HT1080 (cell line): ENCODE measurements at places on chromosomes 6 and 20.

DNA sequence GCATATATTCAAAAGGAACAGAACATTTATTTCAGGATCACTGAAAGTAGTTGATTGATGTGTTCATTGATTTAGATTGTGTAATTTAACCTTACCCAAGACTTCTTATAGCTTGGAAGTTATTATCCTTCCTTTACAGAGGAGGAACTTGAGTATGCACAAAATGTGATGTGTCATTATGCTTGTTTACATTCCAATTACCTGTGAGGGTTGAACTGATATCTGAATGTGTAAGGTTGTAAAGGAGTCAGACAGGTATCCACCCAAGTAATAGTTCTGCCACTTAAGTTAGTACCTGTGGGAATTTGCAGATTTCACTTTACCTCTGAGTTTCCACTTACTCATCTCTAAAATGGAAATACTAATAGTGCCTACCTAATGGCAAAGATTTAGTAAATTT is 668.2 kb downstream of the DOK5 start:
- DNase-seq, result no peak

DNA sequence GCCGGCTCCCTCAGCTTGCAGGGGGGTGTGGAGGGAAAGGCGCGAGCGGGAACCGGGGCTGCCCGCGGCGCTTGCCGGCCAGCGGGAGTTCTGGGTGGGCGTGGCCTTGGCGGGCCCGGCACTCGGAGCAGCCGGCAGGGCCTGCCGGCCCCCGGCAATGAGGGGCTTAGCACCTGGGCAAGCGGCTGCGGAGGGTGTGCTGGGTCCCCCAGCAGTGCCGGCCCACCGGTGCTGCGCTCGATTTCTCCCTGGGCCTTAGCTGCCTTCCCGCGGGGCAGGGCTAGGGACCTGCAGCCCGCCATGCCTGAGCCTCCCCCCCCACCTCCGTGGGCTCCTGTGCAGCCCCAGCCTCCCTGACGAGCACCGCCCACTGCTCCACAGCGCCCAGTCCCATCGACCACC is 514.5 kb upstream of the GJE1 start:
- DNase-seq, result no peak

GRCh38 chr20:17836303-17836861 is 132.2 kb downstream of the SNX5 start:
- DNase-seq, result no peak

- no peak for DNase-seq
Measured at GRCh38 chr6:46061497-46061896, 45.8 kb upstream of the CLIC5 start.

- DNase-seq, result no peak
Measured at GRCh38 chr6:124887872-124888580, 74.2 kb upstream of the RNF217 start.

GRCh38 chr6:87349896-87350295 is 5.3 kb downstream of the C6orf163 start:
- no peak for DNase-seq

DNA sequence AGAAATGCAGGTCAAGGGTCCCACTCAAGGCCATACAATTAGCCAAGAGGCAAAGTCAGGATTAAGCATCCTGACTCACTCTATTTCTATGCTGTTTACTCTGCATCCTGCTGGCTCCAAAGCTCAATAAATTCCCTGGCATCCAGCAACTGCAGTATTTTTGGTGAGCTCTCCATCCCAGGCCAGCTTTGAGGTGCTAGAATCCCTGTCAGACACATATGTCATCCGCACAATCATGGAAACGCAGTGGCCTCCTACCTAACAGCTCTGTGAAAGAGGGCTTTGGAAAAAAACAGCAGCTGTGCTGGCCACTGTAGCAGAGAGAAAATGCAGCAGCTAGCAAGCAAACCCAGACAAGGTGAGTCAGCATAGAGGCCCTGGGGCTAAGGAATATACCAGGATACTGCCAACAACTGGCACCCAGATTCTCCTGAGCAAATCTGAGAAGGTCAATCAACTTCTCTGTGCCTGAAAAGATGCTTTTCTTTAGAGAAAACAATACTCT is 58.4 kb downstream of the ANKEF1 start:
- DNase-seq, result peak; percentile 86

GRCh38 chr6:12567682-12568081 is 148.9 kb upstream of the PHACTR1 start:
- no peak for DNase-seq

DNA sequence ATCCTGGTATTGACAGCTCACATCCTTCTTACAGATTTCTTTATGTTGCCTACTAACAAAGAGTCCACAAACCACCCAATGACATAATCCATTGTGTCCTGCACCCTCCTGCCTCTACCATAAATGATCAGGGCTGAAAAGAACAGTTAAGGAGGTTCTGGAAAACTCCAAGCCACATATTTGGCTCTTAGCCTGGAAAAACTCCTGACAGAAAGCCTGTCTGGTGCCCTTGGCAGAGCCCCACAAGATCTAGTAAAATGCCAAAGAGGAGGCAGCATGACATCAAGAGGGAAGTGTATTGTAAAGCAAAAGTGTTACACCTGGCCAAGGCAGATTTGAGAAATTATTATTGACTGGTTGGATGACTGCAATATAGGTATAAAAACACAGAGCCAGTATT is 126.4 kb upstream of the VGLL2 start:
- peak; percentile 2 for DNase-seq

DNA sequence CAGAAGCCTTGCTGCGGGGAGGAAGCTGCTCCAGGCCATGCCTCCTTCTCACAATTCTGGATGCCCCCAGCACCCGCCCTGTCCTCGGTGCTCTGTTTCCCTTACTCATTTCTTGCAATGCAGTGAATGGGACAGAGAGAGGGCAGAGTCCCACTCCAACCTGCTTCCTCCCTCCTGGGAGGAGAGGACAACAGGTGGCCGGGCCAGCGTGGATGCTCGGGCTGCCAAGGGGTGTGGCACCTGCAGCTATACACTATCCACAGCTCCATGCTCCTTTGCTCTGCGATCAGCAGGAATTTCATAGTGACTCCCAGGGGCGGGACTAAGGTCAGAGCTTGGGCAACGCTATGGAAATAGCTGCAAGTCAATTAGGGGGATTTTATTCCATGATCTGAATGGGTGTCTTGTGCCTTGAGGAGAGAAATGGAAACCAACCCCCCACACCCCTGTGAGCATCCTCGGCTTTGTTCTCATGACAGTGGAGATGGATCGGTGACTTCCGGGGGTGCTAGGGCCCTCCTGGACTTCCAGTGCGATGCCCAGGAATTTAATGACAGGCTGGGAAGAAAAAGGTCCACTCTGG is 192.5 kb downstream of the MYLK4 start:
- DNase-seq, result no peak

GRCh38 chr6:7419065-7419464 is 29.5 kb downstream of the RIOK1 start:
- no peak for DNase-seq

DNA sequence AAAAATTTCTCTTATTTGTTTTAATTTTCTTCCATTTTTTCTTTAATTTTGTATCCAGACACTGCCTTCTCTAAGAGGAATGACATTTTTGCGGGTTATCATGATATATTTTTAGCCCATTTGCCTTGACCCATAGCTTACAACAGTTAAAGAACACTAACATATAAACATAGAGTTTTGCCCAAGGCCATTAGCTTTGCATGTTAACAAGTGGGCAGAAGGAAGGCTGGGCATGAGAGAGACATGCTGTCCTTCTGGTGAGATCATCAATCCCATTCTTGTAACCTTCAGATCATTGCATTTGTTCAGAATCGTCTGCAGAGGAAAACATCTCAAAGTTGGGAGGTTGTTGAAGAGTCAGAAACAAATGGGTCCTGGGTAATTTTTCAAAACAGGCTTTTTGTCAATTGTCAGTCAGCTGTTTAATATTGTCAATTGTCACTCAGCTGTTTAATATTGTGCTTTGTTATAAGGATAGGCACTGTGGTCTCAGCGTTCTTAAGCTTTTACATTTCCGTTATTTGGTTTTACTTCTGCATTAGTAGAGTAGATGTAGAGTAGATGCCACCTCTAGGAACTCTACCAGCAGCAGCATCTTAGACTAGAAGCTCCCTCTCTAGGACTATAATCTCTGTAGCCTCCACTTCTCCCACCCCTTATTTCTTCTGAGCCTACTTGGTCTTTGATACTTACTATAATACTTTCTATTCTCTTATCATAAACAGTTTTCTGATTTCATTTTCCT is 243.1 kb downstream of the ESR1 start:
- no peak for DNase-seq

DNA sequence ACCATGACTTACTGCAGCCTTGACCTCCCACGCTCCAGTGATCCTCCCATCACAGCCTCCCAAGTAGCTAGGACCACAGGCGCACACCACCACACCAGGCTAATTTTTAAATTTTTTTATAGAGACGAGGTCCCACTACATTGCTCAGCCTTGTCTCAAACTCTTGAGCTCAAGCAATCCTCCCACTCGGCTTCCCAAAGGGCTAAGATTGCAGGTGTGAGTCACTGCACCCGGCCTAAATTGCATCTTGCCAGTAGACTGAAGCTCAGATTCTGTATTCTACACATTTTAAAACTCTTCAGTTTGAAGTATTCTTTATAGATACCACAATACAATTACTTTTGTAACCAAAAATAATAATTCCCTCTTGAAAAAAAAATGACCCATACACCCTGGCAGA is 11.4 kb downstream of the NUDT3 start:
- DNase-seq, result no peak

DNA sequence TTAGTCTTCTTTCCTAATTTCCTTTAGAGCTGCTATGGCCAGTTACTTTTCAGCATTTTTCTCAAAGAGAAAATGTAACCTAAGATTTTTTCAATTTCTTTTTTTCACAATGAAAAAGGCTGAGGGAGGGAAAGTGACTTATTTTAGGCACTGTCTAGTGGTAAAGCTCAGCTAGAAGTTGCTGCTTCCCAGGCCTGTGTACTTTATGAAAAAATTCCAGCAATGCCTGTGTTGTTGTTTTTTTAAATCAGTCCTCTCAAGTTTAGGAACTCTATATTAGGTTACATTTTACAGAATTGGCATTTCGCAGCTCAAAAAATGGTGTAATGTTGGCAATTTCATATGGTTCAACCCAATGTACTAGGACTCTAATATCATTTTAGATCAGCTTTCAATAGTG is 269.6 kb downstream of the ARID1B start:
- no peak for DNase-seq

GRCh38 chr6:45927421-45928320 is 88.0 kb downstream of the CLIC5 start:
- DNase-seq, result no peak

DNA sequence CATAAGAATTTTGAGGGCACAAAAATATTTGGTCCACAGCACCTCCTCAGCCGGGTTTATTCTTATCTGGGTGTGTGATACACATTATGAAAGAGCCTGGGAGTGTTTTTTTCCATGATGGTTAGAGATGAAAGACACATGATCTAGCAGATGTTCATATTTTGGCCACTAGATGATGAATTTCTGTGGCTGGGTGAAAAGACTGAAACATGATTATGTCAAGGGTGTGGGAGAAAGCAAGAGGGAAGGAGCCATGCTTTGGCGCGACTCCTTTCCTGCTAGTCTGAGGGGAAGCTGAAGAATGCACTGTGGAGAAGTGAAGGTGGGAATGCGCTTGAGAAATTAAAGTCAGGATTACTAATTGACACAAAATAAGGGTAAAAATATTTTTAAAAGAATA is 102.3 kb downstream of the SH3BGRL2 start:
- no peak for DNase-seq

GRCh38 chr6:1103021-1103420 is 208.9 kb upstream of the FOXQ1 start:
- no peak for DNase-seq

DNA sequence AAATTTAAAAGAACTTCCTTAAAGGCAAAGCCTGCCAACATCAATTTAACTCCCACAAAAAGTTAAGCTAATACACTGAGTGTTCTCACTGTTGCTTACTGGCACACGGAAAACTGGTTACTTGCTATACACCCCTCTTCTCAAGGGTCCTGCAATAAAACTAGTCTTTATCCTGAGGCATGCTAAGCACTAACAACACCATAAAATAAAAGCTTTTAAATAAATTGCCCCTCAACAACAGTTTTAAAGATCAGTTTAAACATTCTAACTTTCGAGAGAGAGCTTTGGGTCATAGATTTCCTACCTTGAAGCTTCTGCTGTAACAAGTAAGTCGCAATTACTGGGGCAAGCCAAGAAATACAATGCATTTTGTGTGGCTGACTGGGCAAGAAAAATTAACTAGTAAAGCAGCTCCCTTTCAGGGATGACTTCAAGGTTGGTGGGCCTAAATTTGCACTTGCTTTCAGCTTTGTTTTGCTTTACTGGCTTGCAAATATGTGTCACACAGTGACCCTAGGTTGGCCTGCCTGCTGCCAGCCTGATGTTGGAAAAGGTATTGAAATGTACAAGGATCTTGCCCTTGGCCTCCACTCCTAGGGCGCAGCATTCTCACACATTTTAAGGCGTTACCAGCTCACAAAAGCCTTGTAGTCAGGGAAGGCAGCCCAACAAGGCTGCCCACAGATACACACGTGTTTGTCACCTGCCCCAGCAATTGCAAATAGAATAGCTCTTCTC is 4.0 kb upstream of the HEY2 start:
- no peak for DNase-seq

DNA sequence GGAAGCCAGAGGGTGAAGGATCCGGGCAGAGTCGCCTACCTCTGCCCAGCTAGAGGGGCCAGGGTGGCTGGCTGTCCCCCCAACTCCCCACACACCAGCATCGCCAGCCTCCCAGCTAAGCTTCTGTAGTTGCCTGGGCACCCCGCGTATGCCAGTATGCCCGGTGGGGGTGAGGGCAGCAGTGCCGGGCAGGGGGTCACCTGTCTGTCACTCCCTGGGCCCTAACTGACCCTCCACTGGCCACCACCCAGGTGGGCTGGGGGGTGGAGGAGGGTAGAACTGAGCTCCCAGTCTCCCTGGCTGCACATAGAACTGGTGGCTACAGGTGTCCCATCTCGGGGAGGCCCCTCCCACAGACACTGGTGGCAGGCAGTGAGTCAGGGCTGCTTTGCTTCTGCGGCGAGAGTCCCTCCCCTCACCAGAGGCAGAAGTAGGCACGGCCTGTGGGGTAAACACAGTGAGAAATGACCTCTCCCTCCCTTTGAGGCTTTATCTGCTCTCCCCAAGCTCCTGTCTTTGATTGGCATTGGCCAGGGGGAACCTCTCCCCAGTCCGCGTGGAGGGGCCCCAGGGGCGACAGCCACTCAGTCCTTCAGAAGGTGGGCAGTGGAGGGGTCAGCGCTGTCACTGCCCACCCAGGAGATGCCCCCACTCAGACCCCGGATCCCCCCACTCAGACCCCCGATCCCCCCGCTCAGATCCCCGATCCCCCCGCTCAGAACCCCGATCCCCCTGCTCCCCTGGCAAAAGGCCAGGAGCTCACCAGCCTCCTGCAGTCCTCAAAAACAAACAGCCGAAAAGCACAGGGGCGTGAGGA is 2.5 kb downstream of the NTSR1 start:
- DNase-seq, result peak; percentile 52

DNA sequence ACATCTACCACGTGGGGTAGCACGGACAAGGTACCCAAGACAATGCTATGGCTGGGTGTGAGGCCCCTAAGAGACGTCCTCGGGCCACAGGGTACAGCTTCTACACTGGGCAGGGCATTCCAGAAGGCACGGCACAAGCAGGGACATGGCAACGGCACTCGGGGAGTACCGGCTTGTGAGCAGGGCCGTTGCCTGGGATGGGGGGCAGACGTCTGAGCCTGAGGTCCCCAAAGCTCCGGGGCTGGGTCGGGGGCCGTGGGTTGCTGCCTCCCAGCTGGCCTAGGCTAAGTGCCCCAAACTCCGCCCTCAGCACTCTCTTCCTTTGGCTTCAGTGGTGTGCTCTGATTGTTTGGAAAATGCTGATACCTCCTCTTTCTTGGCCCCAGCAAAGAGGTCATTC is 110.6 kb downstream of the SULF2 start:
- DNase-seq, result no peak
